NCI-H1694 treated with DMSO at 0.1 percent for 48 hours (cell line): ENCODE measurements at places on chromosomes 5 and 9.

GRCh38 chr5:17356551-17356950 is 139.1 kb downstream of the BASP1 start:
- DNase-seq: no peak

GRCh38 chr5:67100301-67100700 is 96.3 kb downstream of the CD180 start:
- DNase-seq: no peak

GRCh38 chr5:96843140-96843539 is 33.2 kb upstream of the ERAP2 start:
- DNase-seq: no peak

GRCh38 chr5:72326306-72326649 is 6.1 kb downstream of the PTCD2 start:
- DNase-seq: peak; percentile 61

GRCh38 chr9:6827439-6828145 is 69.8 kb downstream of the KDM4C start:
- peak; percentile 55 for DNase-seq

DNA sequence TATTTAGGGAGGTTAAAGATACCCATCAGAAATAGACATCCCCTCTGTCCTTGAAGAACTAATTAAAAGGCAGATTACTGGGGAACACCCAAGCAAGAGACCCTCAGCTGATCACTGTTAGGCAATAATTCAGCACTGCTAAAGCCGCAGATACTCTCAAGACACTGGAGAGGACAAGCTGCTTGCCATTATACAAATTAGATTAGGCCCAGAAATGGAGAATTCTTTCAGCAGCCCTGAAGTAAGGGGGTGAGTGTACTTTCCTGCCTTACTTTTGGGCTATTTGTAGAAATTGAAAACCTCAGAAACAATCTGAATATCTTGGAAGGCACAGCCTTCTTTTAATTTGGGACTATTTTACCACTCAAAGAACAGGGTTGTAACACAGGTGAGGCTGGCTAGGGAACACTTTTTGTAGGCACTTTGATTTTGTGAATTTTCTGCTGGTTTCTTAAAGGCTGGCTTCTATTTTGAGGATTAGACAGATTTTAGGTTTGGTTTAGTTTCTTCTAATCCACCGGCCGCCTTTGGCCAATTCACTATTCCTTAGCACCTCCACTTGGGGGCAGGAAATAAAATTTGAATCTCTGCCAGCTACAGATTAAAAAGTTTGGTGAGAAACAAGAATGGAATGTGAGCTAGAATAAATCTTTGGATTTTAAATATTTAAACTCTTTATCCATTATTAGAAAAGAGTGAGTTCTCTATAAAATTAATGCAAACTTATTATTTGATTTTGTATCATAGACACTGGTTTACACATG is 106.0 kb downstream of the SMARCA2 start:
- DNase-seq: no peak

DNA sequence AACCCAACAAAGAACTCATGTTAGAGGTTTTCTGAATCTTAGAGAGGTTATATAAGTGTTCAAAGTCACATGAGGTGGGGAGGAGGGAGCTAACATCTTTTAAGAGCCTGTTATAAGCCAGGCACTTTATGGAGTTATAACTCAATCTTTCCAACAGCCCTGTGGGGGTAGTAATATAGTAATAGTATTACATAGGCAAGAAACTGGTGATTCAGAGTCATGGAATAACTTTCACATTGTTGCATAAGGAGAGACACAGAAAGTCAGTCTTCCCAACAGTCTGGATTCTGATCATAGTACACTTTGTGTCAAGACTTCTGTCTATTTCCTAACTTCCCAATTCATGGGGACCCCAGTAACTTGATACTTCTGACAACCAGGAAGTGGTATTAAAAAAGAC is 89.2 kb downstream of the ACER2 start:
- DNase-seq: no peak

- no peak for DNase-seq
Observed at GRCh38 chr5:161342886-161343285, 203.6 kb downstream of the GABRB2 start.

GRCh38 chr5:38692781-38693527 is 136.5 kb upstream of the LIFR start:
- no peak for DNase-seq

DNA sequence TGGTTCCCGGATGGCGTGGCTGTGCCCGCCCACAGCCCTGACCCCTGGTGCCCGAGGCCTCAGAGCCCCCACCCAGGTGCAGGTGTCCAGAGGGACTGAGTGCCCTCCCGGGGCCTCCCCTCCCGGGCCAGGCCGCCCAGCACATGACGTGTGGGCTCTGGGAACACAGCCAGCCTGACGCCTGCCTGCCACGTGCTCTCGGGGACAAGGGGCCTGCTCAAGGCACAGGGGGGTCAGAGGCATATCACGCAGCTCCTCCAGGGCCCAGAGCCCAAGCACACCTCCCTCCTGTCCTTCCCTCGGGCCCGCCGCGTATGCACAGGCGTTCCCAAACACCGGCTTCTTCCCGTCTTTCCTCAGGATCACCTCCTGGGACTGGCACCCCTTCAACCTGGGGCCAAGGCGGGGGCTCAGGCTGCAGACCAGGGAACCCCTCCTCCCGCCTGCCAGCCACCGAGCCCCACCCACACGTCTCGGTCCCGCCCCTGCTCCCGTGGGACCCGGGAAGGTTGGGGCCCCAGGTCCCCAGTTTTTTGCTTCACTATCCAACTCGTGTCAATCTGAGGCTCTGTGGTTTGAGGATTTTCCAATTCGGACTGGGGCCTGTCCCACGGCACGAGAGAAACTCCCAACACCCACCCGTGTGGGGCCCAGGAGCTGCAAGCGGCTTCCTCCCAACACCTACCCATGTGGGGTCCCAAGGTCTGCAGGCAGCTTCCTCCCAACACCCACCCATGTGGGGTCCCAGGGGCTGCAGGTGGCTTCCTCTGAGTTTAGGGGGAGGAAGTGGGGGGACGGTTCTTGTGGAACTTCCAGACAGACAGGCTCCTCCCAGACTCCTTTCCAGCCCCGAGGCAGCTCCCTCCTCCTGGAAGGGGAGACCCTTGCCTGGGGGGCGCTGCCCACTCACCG is 1.5 kb downstream of the LCN10 start:
- no peak for DNase-seq

- DNase-seq: no peak
Observed at GRCh38 chr5:180352116-180353047, 754 bp downstream of the GFPT2 start.

DNA sequence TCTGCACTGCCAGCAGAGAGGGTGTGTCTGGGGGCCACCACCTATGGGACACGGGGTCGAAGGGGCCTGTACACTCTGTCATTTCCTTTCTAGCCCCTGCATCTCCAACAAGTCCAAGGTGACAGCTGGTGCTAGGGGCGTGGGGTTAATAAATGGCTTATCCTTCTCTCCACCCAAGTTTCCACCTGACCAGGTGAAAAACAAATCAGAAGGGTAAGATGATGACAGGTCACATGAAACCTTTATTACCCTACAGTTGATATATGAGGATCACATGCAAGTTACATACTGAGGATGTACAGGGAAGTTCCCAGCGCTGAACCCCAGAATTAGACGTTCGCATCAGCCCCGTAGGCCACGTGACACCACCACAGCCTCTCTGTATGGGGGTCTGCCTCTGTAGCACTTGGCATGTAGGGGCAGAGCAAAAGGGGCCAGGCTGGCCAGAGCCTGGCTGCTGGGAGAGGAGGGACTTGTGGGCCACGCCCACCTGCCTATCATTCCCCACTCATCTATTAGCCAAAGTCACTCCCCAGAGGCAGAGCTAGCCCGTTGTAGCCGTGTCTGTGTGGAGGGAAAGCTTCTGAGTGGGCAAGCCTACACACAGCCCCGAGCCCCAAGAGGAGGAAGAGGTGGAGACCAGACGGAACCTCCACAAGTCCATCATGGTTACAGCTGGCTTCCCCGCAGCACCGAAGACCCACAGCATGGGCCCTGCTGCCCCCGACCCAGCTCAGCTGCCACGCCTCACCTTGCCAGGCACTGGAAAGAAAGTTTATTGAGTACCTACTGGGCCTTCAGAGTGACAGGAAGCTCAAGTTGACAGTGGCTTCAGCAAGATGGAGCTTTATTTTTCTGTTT is 2.2 kb downstream of the TMEM141 start:
- no peak for DNase-seq

GRCh38 chr5:148682058-148683026 is 28.0 kb upstream of the HTR4 start:
- no peak for DNase-seq

GRCh38 chr5:180469586-180469865 is 24.7 kb upstream of the CNOT6 start:
- no peak for DNase-seq
